ENCODE measurements at places on chromosomes 3 and 15.

DNA sequence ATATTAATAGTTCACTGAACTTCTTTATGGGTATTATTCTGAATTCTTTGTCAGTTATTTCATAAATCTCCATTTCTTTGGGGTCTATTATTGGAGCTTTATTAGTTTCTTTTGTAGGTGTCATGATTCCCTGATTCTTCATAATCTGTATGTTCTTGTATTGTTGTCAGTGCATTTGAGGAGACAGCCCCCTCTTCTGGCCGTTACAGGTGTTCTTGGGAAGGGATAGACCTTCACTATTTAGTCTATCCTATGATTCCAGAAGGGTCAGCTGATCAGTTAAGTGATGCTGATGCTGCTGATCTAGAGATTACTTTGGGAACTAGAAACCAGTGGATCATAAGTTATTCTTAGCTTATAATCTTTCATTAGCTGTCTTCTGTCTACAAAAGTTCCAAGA lies 34.9 kb downstream of the TMEM39A start:
- no peak for DNase-seq

DNA sequence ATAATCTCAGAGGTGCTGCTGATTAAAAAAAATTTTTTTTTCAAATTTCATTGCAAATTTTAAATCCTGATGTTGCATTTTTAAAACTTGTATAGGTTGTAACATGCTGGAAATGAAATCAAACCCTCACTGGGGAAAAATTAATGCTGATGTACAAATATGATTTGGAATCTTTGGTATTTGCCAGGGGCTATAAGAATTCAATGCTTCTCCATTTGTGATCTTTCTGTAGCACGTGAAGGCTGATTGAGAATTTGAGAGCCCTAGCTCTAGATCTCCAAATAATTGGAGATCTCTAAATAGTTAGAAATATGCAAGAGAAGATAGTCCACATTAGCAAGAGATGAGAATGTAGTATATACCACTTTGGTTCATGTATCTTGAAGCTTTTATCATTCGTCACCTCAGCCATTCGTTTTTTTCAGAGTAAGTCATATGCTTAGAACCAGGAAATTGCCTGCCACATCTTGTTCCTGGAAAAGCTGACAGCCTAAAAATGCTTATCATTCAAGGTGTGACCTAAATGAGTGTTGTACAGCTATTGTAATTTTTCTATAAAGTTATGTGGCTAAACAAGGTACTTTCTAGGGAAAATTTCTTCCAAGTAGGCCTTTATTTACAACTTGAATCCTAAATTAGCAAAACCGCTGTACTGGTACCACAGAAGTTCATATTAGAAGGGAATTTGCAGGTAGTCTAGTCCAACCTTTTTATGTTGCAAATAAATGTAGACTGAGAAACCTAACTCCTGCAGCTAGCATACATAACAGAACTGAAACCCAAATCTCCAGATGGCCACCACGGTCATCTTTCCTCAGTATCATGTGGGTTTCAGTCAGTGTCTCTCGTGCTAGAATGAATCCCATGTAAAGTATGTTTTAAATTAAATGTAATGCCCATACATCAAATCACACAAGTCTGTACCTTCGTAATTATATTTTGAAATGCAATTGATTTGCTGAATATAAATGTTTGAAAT lies 48.5 kb downstream of the FNDC3B start:
- no peak for DNase-seq

- DNase-seq, result no peak
Observed at GRCh38 chr3:172069478-172069877, 30.1 kb downstream of the FNDC3B start.

DNA sequence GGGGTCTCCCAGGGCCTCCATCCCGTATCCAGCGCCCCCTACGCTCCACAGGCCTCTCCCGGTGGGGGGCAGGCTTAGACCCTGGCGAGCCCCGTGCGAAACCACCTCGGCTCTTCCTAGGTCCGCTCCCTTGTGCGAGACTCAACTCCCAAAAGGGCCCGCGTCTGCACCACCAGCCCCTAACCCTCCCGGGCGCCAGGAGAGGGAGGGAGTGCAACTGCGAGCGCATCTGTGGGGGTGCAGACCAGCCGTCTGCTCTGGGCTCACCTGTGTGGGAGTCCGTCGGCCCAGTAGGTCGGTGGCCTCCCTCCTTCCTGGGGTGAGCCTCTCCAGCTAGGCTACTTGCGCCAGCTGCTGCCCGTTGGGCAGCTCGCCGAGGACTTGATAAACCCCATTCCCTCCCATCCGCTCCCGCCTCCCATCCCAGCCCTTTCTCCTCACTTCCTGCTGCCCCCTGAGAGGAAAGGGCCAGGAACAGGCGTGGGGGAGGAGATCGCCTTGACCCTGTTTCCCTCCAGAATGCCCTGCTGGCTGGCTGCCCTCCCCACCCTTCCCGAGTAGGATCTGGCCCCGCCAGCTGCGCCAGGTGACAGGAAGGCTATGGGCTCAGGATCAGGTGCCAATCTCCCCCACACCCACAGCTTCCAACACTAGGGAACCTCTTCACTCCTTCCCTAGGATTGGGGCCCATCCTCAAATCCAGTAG lies at the start of gene HYAL2:
TSS of gene HYAL2 (minus strand) at position 360 of the 706 bp plus-strand sequence. CDS start 2,256 bp downstream, outside the sequence.
- no peak for DNase-seq

- no peak for DNase-seq
Observed at GRCh38 chr3:42678447-42678846, 6.9 kb upstream of the KLHL40 start.

DNA sequence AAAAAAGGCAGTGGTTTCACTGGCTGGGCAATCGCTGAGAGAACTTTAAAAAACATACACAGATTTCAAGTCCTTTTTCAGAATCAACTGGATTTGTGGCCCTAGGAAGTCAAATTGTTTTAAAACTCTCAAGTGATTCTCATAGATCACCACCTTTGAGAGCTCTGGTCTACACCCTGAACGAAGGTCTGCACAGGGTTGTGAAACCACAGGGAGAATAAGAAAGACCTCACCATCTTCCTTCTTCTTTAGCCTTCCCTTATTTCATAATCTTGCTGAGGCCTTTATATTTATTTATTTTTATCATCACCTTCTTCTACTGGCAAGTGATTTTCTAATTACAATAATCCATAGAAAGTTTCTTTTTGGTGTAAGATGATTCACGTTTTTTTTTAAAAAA lies 58.1 kb downstream of the FOXP1 start:
- DNase-seq, result no peak

DNA sequence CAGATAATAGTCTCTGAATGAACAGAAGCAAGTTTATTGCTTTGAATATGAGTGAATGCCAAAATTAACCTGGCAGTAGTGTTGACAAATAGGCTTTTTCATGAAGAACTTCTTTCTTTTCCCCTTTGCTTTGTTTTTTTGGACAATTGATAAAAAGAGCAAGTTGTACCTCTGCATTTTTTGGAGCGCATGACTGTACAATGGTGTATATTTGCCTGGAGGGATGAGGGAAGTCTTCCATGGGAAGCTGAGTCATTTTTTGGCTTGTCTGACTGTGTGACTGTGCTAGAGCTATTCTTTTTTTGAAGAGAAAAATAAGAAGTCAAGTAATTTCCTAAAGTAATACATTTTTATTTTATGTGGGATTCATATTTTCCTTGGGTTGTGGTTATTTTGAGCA lies 186.9 kb downstream of the KLHL25 start:
- no peak for DNase-seq

DNA sequence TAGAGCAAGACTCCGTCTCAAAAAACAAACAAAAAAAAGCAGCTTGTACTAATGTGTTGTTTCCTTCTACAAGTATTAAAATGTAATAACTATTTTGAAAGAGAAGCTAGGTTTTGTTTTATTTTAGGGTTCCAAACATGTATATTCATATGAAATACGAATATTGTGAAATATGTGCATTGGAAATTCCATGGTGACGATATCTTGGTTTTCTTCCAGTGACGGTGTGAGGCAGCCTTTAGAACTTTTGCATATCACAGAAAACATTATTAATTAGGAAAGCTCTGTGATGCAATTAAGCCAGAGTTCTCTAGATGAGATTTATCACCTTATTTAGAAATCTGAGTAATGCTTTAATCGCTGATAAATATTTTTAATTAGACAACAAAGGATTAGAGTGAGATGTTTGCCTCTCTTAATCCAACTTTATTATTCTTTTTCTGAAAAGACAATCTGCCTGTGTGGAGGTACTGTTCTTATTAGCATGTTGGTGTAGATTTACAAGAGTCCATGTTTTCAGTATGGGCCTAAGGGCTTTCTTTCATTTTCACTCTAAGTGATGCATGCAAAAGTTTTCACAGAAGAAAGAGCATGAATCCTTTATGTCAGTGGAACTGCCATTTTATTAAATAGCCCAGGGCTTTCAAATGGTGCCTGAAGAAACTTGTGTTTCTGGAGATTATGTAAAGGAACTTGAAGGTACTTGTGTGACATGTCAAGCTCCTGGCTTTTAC lies 37.7 kb upstream of the SAMMSON start:
- no peak for DNase-seq

DNA sequence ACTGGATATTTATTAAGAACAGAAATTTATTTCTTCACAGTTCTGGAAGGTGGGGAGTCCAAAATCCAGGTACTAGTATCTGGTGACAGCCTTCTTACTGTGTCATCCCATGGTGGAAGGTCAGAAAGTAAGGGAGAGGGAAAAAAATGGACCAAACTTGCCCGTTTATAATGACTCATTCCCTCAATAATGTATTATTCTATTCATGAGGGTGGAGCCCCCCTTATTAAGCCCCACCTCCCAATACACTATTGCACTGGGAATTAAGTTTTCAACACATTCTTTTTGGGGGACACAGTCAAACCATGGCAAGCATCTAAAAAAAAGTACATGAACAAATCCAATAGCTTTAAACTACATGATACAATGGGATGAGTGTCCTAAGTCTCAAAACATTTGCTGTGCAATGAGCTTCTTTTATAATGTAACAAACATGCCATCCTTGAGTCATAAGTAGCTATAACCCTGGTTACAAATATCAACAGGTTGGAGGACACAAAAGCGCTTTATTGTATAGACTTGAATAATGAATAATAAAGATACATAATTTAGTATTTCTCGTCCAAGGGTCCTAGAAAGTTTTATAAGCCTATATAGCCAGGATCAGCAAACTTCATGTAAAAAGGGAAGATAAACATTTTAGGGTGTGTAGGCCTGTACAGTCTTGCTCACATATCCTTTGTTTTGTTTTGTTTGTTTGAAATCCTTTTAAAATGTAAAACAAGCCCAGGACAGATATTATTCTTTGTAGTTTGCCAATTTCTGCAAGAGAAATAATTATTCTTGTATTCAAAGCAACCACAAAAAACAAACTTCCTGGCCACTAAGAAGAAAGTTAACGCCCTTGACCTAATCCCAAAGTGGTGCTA lies 160.6 kb upstream of the RAP2B start:
- DNase-seq, result no peak

DNA sequence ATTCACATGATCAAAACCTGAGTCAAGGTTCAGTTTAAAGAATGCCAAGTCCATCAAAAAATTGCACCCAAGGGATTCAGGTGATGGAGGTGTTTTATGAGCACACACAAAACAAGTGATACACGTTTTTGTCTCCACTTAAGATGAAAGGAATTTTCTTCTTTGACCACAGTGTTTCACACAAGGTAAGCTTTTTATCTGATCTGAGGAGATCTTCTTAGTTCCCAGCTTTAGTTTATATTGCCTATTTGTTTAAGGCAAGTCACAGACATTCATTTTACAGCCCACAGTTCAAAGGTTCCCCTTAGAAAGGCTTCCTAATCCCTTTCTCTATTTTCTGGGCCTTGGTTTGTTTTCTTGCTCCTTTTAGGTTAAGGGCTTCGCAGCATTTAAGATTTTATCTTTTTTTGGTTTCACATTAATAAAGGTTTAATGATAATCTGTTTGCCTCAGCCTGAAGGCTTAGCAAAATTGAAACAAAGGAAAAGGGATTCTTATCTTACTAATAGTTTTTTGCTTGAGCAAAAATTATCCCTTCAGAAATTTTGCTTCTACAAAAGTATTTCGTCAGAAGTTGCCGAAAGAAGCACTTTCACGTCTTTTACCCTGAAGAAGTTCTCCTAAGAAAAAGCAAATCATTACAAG lies 420.5 kb upstream of the NAALADL2 start:
- DNase-seq, result no peak

- DNase-seq, result no peak
Observed at GRCh38 chr3:187931101-187931500, 185.8 kb upstream of the BCL6 start.

- no peak for DNase-seq
Observed at GRCh38 chr15:62782071-62782841, 260.3 kb upstream of the TPM1 start.

DNA sequence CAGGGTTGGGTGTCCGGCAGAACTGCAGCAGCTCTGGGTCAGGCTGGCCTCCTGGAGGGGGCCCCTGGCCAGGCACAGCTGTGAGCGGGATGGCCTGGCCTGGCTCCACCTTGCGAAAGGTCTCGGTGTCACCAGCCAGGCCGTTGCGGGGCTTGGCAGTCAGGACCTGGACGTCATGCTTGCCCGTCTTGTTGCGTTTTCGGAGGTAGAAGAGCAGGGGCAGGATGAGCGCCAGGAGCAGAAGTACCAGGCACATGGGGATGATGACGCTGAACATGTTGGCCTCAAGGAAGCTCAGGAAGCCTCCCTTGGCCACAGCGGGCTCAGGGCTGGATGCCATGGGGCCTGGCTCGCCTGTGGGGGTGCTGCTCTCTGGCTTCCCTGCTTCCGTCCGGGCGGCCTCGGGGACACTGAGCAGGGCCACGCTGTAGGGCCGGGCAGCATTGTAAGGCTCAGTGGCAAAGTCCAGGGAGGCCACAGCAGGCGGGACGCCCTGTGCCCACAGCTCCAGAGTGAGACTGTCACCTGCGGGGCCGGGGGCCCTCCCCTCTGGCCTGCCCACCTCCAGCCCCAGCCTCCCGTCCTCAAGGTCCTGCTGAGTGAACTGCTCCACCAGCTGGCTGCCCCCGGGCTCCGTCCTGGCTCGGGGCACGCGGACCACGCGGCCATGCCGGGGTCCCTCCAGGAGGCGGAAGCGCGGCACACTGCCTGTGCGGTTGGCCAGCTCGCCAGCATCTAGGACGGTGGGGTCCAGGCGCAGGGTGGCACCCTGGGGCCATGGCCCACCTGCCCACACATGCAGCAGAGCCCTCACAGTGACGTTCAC lies 28.1 kb downstream of the SNX33 start:
- no peak for DNase-seq

Data from activated naive CD4-positive, alpha-beta T cell (primary cell).